Hepatic stellate cell (primary cell): ENCODE measurements at places on chromosomes 1 and 21.

DNA sequence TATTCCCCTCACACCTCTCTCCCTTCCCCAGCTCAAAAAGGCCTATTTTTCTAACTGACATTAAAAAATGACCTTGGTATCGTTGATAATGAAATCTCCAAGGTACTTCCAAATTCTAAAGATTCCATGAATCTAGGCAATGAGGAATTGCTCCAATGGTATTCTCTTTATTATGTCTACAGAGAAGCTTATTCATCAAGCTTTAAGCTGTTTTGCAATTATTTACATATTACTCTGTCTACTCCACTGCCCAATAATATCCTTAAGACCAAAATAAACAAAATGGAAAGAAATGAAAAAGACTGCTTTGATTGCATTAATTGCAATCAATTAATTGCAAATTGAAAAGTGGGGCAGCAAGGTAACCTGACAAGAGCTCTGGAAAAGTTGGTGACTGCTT lies 7.9 kb downstream of the PLPP3 start:
- no peak for DNase-seq

GRCh38 chr1:193472838-193473398 lies 286.5 kb upstream of the B3GALT2 start:
- DNase-seq: no peak

DNA sequence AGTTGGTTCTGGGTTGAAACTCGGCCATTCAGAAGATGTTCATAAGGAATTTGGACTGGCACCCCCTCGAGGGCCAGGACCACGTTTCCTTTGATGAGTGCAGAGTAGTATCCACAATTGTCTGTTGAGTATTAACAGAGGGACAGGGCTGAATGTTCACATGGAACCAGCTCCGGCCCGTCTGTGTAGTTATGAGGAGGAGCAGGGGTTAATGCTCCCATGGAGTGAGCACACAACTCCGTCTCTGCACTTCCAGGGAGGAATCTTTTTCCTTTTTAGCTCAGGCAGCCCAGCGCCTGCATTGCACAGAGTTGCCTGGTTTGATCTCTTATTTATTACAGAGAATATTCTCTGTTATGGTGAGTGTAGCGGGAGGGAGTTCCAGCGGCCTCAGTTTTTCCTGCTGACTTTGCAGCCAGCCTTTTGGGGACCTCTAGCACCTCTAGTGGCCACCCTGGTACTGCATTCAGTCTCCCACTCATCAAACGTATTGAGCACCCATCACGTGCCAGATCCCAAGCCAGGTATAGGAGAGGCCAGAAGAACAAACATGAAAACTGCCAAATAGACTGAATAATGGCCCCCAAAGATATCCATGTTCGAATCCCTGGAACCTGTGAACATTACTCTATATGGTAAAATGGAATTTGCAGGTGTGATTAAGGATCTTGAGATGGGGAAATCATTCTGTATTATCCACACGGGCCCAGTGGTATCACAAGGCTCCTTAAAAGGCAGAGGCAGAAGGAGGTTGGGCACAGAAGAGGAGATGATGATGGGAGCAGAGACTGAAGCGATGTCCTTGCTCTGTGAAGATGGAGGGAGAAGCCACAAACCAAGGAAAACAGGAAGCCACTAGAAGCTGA lies 167.7 kb upstream of the CSF3R start:
- DNase-seq: peak; percentile 55

- DNase-seq: no peak
Measured at GRCh38 chr1:211633524-211633846, 41.9 kb downstream of the NEK2 start.

- DNase-seq: peak; percentile 58
Measured at GRCh38 chr1:221829327-221830015, 87.6 kb upstream of the DUSP10 start.

- no peak for DNase-seq
Measured at GRCh38 chr1:9726905-9727595, 75.5 kb downstream of the PIK3CD start.

GRCh38 chr1:181126289-181126688 lies 37.8 kb downstream of the IER5 start:
- no peak for DNase-seq

GRCh38 chr1:243409284-243409683 lies 153.4 kb downstream of the SDCCAG8 start:
- no peak for DNase-seq

- DNase-seq: no peak
Measured at GRCh38 chr1:158005224-158005623, 11.8 kb downstream of the KIRREL1 start.

DNA sequence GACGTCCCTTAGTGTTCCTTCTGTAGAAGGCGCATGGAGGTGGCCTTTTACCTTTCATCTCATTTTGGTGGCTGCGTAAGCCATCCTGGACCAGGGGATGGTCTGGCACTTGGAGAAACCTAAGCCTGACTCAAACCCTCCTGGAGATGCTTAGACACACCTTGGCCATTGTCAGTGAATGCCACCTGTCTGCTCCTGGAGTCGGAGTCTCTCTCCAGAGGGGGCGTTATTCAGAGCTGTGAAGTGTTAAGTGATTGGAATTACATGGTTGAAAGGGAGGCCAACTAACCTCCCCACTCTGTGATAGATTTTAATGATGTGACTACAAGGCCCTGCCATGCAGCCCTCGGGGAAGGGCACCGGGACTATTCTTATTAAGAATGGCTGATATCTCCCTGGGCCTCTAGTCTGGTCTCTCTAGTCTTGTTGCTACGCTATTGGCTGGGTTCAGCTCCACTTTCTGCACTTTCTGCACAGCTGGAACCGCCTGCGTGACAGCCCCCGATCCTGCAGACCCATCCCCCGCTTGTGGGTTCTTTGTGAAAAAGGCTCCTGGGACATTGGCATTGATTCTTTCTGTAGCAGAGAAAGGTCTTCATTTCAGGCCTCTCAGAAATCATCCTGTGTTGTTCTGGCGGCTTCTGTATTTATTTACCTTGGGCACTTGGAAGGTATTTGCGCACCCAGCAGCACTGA lies 4.2 kb downstream of the RASSF5 start:
- DNase-seq: no peak

GRCh38 chr1:230267338-230268065 lies 158.6 kb downstream of the PGBD5 start:
- no peak for DNase-seq

GRCh38 chr1:14426854-14427253 lies 171.6 kb upstream of the KAZN start:
- no peak for DNase-seq

DNA sequence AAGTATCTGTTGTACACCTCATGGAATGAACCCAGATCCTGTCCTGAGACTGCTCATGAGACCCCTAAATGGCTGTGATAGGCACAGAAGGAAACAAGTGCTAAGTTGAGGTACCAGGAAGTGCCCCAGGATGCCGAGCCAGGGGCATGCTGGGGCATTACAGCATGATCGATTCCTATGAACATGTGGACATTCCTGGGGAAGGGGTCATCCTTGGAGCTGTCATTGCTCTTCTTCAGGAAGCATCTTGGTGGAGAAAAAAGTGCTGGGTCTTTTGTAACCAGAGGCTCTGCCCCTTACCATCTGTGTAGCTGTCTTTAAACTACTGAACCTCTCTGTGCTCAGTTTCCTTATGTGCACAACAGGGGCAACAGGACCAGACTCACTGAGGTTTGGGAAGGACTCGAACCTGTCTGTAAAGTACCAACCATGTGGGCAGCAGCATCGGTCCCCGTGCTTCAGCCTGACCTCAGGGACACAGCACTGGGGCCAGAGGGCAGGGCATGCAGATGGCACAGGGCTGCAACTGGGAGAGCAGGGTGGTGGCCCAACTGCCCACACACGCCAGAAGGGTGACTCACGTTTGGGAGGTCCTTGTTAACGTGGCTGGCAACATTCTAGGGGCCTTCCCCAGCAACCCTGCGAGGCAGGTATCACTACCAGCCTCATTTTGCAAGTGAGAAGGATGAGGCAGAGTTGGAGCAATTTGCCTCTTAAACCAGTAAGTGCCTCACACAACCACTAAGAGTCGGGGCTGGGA lies 142.3 kb upstream of the EDN2 start:
- no peak for DNase-seq

- DNase-seq: no peak
Measured at GRCh38 chr1:175715742-175716141, 27.7 kb downstream of the TNR start.

GRCh38 chr1:209585672-209586071 lies 2.2 kb downstream of the CAMK1G start:
- DNase-seq: peak; percentile 72

GRCh38 chr1:234135501-234135900 lies 231.0 kb downstream of the SLC35F3 start:
- no peak for DNase-seq

DNA sequence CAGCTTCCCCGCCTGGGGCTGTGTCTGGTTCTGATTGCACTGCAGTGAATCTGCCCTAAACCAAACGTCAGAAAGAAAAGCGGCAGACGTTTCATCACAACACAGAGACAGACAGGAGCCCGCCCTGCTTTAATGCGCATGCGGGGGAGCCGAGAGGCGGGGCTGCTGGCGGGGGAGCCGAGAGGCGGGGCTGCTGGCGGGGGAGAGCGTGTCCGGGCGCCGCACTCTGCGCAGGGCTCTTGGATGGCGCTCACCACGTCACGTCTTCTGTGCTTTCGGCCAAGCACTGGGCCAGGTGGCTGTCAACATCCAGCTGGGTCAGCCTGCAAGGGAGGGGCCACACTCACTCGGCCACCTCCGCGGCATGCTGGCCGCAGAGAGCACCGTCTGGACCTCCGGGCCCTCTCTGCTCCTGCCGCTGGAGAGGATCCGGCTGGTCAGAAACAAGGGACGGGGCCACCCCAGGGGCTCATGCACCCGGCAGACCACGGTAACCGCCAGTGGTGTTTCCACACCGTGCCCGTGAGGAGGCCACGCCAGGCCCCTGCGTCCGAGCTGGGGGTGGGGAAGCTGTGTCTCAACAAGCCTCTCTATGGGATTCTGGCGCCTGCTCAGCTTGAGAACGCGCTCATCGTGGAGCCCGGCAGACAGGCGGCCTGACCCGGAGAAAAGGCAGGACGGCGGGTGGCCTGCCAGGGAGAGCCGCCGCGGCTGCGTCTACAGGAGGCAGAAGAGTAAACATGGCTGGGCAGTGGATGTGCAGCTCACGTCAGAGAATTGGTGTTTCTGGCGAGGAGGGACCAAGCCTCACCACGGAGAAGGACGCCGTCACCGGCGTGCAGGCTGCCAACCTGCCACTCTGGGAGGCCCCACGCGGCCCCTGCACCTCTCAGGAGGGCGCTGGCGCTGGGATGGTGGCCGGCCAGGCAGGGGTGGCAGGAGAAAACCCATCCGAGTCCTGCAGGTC lies 4.8 kb downstream of the FAAP20 start:
- DNase-seq: peak; percentile 94

GRCh38 chr1:11158720-11159321 lies 30.3 kb upstream of the ANGPTL7 start:
- DNase-seq: peak; percentile 87

DNA sequence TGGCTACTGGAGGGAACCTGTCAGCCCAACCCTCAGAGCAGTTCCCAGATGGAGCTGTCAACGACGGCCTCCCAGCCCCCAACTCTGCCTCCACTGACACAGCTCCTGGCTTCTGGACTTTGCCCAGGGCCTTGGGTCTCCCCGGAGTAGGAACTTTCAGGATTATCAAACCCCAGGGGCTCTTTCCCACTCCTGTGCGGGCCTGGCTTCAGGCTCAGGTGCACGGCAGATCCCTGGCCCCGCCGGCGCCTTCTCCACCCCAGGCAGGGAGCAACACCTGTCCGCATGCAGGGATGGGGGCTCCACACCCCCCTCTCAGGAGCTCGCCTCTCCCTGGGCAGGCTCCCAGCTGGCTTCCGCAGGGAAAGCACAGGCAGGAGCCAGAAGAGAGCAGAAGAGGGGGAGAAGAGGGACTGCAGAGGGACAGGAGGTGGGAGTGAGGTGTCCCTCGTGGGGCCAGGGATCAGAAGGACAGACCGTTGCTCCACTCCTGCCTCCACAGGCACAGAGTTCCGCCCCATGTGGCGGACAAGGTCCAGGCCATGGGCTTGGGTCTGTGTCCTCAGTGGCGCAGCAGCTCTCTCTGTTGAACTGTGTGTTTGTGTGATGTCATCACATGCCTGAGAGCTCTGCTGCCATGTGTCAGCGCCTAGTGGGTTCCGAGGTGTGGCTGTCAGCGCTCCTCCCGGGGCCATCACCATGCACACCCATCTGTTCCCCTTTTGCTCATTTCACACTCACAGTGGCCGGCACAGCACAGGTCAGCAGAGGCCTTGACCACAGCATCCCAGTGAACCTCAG lies 107.7 kb downstream of the PDE9A start:
- no peak for DNase-seq

GRCh38 chr1:198584163-198584562 lies 43.7 kb upstream of the ATP6V1G3 start:
- DNase-seq: no peak

DNA sequence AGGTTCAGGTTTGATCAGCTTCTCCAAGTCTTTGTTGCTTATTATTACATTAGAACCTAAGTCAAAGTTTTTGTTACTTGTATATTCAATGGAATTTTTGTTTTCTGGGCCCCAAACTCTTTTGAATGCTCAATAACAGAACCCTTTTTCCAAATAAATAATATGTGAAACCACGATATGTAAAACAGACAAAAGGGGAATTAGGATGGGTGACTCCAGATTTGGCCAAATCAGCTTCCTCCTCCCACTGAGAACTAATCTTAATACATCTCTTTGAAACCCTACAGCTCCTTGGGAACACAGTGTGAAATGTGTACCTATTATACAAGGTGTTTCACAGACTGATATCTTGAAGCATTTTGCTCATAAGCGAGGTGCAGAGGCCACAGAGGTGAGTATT lies 67.0 kb upstream of the TNFSF18 start:
- DNase-seq: no peak

DNA sequence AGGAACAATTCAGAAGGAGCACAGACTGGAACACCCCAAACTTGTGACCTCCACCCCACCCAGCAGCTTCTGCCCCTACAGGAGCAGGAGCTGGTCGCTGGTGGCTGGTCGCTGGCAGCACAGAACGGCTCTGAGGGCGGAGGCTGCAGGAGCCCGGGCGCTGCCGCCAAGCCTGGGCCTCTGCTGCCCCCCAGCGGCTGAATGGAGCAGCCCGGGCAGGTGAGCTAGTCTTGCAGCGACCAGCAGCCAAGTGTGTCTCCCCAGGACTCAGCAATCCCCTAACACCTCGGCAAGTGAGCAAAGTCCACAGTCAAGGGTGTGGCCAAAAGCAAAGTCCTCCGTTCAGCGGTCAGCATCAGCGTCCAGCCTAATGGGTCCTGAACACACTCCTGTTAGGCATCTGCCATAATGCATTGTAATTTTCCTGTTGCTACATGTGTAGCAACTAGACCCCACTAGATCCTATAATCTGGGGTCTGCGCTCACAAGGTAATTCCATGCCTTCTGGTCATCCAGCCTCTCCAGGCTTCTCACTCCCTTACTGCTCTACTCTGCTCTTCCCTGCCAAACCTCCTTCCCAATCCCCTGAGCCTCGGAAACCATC lies 12.1 kb upstream of the GJB5 start:
- DNase-seq: peak; percentile 85

DNA sequence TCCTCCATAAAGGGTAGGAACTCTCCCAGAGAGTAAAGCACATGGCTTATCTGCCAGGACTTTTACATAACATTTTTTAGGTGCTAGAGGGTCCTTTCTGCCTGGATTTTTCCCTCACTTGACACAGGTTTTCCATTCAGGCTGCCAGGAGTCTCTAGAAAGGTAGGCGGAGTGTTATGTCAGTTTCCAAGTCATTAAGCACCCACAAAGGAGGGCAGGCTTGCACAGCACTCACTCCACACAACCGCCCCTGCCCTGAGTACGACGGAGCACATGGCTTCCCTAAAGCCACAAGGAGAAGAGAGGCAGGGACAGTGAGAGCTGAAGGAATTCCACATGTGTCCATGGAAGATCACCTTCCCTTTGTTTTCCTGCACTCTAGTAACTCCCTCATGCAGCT lies 55.7 kb downstream of the CAPZB start:
- DNase-seq: no peak
